ENCODE measurements at places on chromosomes 2 and 18. TPM values are rescaled to one million over a fixed set of nuclear protein-coding genes. Genes with fewer than 3 reads are reported as not detected.

The CCBE1 gene
- 0.74 TPM for total RNA-seq

The SKOR2 gene
- not detected for total RNA-seq

The EIPR1 gene
- 10.3 TPM for total RNA-seq

The RABL2A gene
- 6.3 TPM for total RNA-seq

The CXCR4 gene
- total RNA-seq, result 18.4 TPM

The ELOA2 gene
- total RNA-seq, result not detected

The CYS1 gene
- total RNA-seq, result 1.3 TPM

The EMILIN2 gene
- total RNA-seq, result 71.3 TPM

The GAREM1 gene
- 12.5 TPM for total RNA-seq

The MARCO gene
- total RNA-seq, result 64.8 TPM

DNA sequence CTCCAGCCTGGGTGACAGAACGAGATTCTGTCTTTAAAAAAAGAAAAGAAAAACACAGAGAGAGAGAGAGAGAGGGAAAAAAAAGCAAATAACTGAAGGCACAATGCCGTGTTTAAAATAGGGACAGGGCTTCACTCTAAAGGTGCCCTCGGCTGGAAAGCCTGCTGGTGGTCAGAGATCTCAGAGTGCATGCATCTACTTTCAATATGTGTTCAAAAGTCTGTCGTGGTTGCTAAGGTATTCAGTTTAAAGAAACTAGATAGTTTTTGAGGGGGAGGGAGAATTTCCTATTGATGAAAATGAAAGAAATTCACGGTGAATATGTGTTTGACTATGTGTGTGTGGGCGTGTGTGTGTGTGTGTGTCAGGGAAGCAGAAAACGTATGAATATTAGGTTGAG lies 11.0 kb upstream of the CBLN2 start:
- no peak overlapping the region for H3K27ac ChIP-seq
- peaks cover 4% of the 10 kb centered on the region for H3K27me3 ChIP-seq
- no peak overlapping the region for H3K4me3 ChIP-seq
- H3K36me3 ChIP-seq, result no peaks in the 10 kb centered on the region
- DNase-seq, result no peak

DNA sequence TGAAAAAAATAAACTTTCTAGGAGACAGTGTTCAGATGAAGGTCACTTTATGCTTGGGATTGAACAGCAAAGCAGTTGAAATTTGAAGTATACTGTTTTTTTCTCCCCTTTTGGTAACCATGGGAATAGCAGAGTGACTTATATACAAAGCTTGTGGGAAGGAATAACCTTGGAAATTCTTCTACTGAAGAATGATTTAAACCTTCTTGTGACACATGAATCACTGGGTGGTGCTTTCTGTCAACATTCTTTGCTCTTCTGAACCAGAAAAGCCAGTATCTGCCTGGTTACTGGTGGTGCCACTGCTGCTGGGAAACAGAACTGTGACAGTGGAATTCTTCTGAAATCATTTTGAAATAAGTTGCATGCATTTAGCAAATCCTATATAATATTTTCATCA lies 39.4 kb upstream of the RND3 start:
- H3K36me3 ChIP-seq, result no peaks in the 10 kb centered on the region
- no peaks in the 10 kb centered on the region for H3K27me3 ChIP-seq
- no peaks in the 10 kb centered on the region for H3K4me1 ChIP-seq
- H3K27ac ChIP-seq, result no peak overlapping the region
- H3K4me3 ChIP-seq, result no peak overlapping the region
- DNase-seq, result no peak

DNA sequence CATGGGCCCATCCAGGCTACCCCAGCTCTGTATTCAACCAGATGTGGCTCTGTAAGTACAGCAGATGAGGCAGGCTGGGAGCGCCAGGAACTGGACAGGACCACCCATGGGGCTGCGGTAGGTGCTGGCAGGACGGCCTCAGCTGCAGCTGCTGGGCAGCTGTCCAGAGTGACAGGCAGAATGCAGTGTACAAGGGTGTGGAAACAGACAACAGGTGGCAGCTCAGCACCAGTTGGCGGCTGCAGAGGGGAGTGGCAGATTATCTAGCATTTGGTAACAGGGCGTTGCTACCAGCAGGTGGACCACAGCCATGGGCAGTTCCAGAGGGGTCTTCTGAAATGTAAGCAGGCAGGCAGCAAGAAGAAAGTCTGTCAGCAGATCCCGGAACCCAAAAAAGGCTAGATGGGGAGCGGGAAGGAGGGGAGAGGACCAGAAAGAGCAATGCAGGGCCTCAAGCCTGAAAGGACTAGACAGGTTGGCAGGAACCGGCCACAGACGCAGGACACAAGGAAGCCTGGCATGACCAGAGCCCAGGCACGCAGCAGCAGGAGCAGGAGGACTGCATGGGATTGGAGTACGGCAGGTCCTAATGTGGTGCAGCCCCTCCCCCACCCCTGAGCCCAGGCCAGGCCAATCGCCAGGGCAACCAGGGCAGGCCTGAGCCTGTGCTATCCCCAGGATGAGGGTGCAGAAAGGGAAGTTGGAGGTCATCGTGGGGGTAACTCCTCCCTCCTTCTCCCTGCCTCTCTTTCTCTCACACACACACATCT lies 24.7 kb downstream of the PKDCC start:
- no peaks in the 10 kb centered on the region for H3K4me1 ChIP-seq
- DNase-seq, result peak; percentile 78
- H3K36me3 ChIP-seq, result no peaks in the 10 kb centered on the region

DNA sequence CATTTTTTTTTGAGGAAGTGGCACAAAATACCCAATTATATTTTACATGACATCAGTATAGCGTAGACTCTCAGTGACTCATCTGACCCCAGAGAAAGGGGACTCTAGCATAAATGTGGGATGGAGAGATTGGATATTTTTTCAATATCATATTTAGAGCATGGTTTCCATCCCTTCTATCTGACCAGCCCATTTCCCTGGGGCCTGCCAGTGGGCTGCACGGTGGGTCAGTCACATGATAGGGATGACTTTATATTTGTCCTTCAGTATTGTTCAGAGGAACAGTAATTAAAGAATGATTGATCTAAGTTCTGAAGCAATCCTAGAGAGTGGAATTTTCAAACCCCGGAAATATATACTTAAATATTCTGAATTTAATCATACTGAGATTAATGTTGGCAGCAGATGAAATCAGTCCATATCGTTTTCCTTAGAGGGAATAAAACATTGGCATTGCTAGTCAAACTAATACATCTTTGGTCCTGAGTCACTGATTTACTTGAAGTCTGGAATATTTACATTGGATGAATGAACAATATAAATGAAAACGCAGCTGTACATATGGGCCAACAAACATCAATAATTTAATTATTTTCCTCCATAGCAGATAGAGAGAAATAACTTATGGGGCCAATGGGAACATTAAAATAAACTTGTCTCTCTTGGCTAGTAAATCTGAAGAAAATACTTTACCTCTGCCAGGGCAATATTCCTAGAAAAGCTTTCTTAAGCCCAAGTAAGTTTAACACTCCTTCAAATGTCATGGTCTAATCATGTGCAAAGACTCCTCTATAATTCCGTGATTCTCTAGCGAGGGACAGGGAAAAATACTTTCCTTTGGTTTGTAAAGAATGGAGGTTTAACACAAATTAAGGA lies 563.6 kb upstream of the PKDCC start:
- H3K4me3 ChIP-seq, result no peak overlapping the region
- no peaks in the 10 kb centered on the region for H3K27me3 ChIP-seq
- no peak for DNase-seq
- H3K27ac ChIP-seq, result no peak overlapping the region
- peaks cover 13% of the 10 kb centered on the region for H3K4me1 ChIP-seq

DNA sequence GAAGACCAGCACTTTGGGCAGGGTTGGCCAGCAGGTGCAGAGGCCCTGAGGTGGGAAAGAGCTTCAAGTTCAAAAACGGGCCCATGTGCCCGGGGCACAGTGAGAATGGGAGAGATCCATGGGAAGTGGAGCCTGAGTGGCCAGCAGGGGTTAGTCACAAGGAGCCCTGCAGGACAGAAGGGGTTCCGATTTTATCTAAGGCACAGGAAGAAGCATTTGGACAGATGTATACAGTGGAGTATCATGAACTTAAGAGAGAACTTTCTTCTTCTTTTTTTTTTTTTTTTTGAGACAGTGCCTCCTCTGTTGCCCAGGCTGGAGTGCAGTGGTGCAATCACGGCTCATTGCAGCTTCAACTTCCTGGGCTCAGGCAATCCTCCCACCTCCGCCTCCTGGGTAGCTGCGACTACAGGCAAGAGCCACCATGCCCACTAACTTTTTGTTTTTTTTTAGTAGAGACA lies 24.0 kb downstream of the WIPF1 start:
- H3K4me1 ChIP-seq, result peaks cover 4% of the 10 kb centered on the region
- H3K27ac ChIP-seq, result no peak overlapping the region
- H3K4me3 ChIP-seq, result no peak overlapping the region
- no peaks in the 10 kb centered on the region for H3K27me3 ChIP-seq

GRCh38 chr2:234135750-234136221 lies 85.3 kb downstream of the SPP2 start:
- no peaks in the 10 kb centered on the region for H3K4me1 ChIP-seq
- peak; percentile 22 for DNase-seq
- H3K36me3 ChIP-seq, result no peaks in the 10 kb centered on the region

GRCh38 chr2:147554521-147555107 lies 290.2 kb upstream of the ACVR2A start:
- H3K4me1 ChIP-seq, result peaks cover 12% of the 10 kb centered on the region

DNA sequence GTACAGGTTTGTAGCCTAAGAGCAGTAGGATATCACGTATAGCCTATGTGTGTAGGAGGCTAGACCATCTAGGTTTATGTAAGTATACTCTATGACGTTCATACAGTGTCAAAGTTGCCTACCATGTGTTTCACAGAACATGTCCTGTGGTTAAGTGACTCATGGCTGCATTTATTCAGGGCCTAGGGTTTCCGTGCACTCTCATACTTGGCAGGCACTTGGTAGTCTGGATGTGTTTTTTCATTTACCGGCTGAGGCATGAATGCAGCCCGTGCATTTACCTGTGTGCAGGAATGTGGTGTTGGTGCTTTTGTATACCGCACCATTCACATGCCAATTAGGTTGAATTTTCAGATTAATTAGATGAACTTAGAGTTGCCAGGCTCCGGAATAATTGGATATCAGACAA lies 43.4 kb downstream of the MYL12B start:
- H3K36me3 ChIP-seq, result no peaks in the 10 kb centered on the region
- no peak for DNase-seq
- H3K4me1 ChIP-seq, result no peaks in the 10 kb centered on the region
- H3K4me3 ChIP-seq, result no peak overlapping the region
- H3K27ac ChIP-seq, result no peak overlapping the region

- H3K27ac ChIP-seq, result no peak overlapping the region
- no peak for DNase-seq
- no peaks in the 10 kb centered on the region for H3K27me3 ChIP-seq
- no peak overlapping the region for H3K4me3 ChIP-seq
Measured at GRCh38 chr2:126933711-126934091, 35.0 kb downstream of the TEX51 start.
